LHCN-M2 (cell line): ENCODE measurements at places on chromosomes 6 and 20.

DNA sequence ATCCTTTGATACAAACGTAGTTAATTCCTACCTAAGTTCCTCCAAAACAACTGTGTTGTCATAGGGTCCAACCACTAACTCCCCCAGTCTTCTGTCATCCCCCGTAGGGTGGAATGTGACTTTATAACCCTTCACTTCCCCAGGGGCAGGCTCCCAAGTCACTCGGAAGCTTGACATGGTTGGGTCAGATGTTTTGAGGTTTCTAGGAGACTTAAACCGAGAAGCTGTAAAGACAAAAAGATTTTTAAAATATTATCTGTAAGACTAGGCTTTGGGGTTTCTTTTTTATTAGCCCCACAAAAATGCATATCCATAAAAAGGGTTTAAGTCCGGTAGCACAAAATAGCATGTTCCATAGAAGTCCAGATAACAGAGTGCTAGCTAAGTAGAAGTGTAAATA, 50.2 kb downstream of the COL12A1 start:
- peak; percentile 22 for DNase-seq

DNA sequence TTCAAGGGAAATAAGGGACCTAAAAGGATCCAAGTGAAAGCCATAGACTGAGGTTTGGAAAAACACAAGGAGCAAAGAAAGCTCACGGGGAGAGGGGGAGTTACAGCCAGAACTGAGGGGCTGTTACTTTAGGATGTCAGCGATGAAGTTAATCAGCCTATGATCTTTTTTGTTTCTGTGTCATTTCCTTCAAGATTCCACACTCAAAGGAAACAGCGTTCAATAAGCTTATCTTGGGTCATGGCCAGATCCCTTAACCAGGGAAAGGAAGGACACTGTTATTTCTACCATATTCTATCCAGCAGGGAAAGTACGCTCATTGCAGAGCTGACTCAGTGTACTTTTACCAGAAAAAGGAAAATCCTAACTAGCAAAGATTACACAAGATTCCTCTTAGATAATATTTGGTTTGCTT, 132.8 kb downstream of the PFDN4 start:
- DNase-seq: peak; percentile 59

DNA sequence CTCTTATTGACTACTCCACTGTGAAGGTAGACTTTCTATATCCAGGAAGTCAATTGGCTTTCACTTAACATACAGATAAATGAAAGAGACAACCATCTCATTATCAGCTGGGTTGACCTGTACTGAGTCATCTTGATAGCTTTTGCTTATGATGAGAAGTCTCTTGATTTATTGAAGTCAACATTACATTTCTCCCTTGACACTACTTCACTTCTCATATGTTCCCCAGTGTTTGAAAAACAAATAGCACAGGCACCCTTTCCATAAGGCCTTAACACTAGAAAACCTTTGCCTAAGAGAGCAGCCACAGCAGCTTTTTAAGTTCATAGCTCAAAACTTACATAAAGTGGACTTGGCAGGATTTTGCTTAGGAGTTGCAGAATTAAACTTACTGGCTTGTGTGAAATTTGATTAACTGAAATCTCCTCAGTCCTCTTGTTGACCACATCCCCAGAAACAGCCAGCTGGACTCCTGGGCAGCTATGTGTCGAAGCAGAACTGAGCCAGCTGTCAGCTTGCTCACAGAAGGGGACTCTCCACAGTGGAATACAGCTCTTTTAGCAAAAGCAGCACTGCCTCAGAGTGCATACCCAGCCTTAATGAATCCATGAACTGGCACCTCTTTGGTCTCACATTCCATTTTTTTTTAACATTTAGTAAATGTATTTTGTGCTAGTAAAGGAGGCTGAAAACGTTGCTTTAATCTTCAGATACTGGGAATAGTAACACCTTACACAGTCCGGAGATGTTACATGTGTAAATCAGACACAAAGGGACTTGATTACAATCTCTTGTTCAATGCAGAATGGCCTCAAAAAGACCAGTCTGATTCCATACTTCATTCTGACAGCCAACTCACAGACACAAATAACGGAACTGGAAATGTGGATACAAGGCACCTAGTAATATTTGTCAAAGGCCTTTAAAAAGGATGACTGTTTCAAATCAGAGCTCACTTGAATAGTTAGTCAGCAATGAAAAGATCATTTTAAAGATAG, 1532.7 kb downstream of the HACE1 start:
- DNase-seq: no peak

DNA sequence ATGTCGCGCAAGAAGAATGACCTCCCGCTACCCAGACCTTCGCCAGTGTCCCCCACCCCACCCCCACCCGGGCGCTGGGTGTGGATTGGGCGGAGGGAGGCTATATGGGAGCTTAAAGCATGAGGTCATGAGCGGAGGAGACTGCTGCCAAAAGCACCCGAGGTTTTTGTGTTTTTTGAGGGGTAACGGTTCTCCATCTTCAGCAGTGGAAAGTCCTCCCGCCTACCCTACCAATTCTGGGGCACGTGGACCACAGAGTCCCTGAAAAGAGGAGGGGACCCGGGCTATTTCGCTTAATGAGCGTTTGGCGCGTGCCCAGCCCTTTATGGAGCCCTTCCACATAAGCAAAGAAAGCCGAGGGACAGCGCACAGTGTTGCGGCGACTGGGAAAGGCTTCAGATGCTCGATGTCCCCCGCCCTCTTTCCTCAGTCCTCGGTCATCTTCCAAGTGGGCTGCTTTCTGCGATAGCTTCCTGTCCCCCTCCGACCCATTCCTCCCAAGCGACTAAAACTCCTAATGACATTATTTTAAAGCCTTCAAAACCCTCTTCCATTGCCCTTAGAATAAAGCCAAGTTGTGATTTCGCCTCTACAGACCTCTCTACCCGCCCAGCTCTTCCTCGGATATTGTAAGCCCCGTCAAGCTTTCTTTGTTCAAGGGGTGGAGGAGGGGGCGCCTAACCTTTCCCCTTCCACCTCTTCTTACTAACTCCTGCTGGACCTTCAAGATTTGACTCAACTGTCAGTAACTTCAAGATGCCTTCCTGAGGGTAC, 2.1 kb upstream of the TRERF1 start:
- peak; percentile 52 for DNase-seq

GRCh38 chr20:48106428-48106827, 321.1 kb upstream of the SULF2 start:
- no peak for DNase-seq

- DNase-seq: no peak
Measured at GRCh38 chr20:48414786-48415185, 413.0 kb downstream of the PREX1 start.

GRCh38 chr6:21615504-21615903, 22.0 kb downstream of the SOX4 start:
- peak; percentile 35 for DNase-seq

GRCh38 chr20:55893031-55893430, 112.3 kb downstream of the CBLN4 start:
- peak; percentile 0 for DNase-seq

- DNase-seq: peak; percentile 95
Measured at GRCh38 chr20:2237059-2237458, 58.7 kb upstream of the TGM3 start.

DNA sequence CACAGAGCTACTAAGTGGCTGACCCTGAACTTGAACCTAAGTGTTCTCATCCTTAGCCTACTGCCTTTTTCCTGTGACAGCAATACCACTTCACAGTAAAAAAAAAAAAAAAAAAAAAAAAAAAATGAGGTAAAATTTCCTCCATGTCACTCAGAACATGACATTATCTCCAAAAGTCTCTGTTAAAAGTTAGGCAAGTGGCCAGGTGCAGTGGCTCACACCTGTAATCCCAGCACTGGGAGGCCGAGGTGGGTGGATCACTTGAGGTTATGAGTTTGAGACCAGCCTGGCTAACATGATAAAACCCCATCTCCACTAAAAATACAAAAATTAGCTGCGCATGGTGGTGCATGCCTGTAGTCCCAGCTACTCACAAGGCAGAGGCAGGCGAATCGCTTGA, 11.2 kb upstream of the HDDC2 start:
- DNase-seq: no peak

GRCh38 chr20:63774306-63774705, 34.7 kb downstream of the SLC2A4RG start:
- no peak for DNase-seq

GRCh38 chr6:88910922-88911778, 52.3 kb downstream of the RNGTT start:
- DNase-seq: peak; percentile 36
